Neural crest cell (in vitro differentiated cells): ENCODE measurements at places on chromosomes 4 and X. TPM values are rescaled to one million over a fixed set of nuclear protein-coding genes. Genes with fewer than 3 reads are reported as not detected.

- no peak for DNase-seq
Measured at GRCh38 chrX:53028678-53029077, 19.9 kb upstream of the GPR173 start.

DNA sequence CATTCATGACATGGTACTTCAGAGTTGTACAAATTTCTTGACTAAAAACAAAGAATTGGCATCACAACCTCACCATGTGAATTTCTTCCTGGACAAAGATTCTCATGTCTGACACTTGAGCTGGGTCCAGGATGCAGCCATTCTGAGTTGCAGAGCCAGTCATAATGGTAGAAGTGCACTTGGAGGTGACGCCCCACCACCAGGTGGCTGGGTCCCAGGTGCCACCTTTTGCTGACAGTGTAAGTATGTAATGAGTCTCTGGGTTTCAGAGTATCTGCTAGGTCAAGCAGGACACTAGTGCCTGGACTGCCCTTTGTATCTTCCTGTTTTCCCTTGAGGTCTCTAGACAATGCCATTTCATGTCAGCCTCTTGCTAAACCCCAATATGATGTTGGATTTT is 36.6 kb upstream of the WDR1 start:
- DNase-seq = no peak

DNA sequence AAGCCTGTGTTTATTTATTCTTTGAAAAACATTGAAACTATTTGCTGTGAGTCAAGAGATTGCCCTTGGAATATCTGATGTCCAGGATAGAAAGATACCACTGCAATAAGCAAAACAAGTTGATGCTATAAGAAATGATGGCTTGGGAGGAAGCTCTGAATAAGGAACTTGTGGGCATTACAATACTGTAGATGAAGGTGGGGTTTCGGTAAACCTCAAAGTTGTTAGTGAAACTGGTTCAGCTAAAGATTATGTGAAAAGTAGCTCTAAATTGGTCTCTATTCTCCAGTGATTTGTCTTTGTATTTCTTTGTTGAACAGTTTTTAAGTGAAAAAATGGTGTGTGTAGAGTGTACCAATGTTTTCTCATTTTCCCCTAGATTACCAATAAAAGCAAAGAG is 128.7 kb downstream of the AKAP4 start:
- no peak for DNase-seq

DNA sequence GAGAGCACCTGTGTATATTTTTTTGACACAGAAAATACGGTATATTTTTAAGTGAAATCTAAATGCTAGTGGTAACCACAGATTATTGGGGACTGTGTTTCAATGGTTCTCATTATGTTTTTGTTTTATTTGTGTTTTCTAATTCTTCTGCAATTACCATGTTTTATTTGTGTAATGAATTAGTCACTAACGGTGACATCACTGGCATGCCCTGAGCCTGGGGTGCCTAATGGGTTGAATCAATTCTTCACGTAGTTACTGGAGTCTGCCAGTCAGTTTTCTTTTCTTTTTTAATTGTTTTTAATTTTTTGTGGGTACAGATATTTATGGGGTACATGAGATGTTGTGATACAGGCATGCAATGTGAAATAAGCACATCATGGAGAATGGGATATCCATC is 168.8 kb downstream of the RELL1 start:
- no peak for DNase-seq

DNA sequence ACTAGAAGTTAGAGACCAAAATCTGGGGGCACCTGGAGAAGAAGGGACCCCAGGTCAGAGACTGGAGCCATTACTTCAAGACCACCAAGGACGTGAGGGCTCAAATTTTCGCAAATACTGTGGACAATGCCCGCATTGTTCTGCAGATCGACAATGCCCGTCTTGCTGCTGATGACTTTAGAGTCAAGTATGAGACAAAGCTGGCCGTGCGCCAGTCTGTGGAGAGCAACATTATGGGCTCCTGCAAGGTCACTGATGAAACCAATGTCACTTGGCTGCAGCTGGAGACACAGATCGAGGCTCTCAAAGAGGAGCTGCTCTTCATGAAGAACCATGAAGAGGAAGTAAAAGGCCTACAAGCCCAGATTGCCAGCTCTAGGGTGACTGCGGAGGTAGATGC is 101.2 kb downstream of the NCAPG start:
- no peak for DNase-seq

DNA sequence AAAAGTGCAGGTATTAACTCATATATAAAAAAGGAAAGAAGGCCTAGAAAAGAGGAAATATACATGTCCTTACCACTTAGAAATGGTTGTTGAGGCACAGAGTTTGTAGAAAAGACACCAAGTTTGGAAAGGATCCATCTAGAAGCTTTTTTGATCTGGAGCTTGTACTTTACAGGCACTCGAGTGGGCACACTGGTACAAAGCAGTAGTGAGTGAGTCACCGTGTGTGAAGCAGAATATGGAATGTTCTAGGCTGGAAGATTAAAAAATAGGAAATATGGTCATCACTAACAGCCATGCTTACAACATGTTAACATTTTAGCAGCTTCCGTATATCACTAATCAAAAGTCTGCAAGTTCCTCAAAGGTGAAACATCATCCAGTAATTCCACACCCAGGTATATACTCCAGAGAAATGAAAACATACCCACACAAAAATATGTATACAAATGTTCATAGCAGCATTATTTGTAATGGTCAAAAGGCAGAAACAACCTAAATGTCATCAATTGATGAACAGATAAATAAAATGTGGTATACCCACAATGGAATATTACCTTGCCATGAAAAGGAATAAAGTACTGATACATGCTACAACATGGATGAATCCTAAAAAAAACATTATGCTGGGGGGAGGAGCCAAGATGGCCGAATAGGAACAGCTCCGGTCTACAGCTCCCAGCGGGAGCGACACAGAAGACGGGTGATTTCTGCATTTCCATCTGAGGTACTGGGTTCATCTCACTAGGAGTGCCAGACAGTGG is 69.5 kb downstream of the FRYL start:
- no peak for DNase-seq

GRCh38 chrX:23788946-23789345 is 6.0 kb downstream of the SAT1 start:
- no peak for DNase-seq

GRCh38 chr4:64883087-64883807 is 474.0 kb upstream of the TECRL start:
- DNase-seq = no peak

DNA sequence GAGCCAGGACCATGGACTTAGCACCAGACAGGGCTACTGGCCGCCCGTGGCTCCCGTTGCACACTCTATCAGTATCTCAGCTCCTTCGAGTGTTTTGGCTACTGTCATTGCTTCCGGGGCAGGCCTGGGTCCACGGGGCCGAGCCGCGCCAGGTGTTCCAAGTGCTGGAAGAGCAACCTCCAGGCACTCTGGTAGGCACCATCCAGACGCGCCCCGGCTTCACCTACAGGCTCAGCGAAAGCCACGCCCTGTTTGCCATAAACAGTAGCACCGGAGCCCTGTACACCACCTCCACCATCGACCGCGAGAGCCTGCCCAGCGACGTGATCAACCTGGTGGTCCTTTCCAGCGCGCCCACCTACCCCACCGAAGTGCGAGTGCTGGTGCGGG is 1.6 kb downstream of the FAT4 start:
- DNase-seq = no peak

DNA sequence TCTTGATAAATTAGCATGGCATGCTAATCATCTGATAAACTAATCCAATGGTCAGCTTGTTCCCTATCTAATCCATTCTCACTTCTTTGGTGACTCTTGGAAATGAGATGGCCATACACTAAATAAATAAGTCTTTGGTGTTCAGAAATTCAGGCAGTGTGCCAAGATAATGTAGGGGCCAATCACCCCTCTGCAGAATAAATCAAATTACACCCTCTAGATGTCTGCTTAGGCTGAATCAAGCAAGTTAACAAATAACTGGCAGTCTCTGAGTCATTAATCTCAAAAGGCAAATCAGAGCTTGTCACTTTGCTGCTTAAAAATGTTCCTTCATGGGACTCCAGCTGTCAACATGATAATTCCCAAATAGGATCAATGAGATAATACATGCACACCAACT is 97.4 kb downstream of the NLGN4X start:
- no peak for DNase-seq

GRCh38 chr4:17112292-17112659 is 213.8 kb upstream of the LDB2 start:
- DNase-seq = peak; percentile 33

GRCh38 chr4:94711635-94712034 is 46.1 kb upstream of the BMPR1B start:
- DNase-seq = no peak

- no peak for DNase-seq
Measured at GRCh38 chr4:173246719-173247118, 78.1 kb downstream of the GALNT7 start.

GRCh38 chr4:75243570-75243969 is 270.6 kb downstream of the RCHY1 start:
- DNase-seq = no peak

GRCh38 chr4:56649445-56650261 is 31.4 kb downstream of the HOPX start:
- DNase-seq = no peak

- DNase-seq = no peak
Measured at GRCh38 chr4:146098397-146098796, 77.1 kb upstream of the LSM6 start.

Gene UNC5C
- total RNA-seq = 6.5 and 7.8 TPM in 2 replicates

Gene PTCHD1
- total RNA-seq = 0.23 and 0.32 TPM in 2 replicates

Gene XAGE5
- total RNA-seq = not detected in 2 replicates

Gene CTAG2
- total RNA-seq = not detected in 2 replicates
